Chondrocyte (in vitro differentiated cells): ENCODE measurements at places on chromosomes 12 and 14.

DNA sequence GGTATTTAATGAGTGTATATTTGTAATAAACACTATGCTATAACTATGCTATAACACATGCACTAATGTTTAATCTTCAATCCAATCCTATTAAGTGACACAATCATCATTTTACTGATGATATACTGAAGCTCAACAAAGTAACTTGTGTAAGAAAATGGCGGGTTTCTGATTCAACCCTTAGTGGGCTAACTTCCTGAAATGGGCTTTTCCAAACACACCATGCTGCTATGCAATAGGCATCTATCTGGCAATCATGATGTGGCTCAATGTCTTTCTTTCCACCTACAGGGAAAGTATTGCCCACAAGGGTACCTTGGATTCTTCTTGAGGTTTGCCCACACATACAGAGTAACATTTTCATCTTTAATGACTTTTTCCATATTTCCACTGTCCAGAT is 48.3 kb downstream of the DNAI7 start:
- DNase-seq: no peak

- no peak for DNase-seq
Measured at GRCh38 chr12:54195737-54196347, 7.1 kb upstream of the SMUG1 start.

DNA sequence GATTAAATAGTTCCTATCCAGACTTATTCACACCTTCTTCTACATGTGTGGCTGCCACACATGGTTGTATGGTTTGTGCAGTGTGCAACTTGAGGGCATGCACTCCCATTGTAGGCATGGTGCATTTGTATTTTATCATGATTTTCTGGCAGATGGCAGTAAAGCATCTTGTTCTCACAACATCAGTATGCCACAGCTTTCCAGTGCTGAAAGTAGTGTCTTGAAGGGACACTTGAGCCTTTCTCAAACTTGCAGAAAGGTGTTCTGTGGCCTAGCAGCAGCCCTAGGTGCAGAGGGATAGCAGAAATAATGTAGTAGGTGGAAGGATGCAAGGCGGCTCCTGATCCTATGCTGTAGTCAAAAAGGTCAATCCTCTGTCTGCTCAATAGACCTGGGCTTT is 72.9 kb downstream of the LMNTD1 start:
- no peak for DNase-seq

- DNase-seq: peak; percentile 72
Measured at GRCh38 chr14:77256694-77257093, 14.3 kb downstream of the NGB start.

GRCh38 chr12:51430196-51430895 is 5.7 kb downstream of the SLC4A8 start:
- no peak for DNase-seq

DNA sequence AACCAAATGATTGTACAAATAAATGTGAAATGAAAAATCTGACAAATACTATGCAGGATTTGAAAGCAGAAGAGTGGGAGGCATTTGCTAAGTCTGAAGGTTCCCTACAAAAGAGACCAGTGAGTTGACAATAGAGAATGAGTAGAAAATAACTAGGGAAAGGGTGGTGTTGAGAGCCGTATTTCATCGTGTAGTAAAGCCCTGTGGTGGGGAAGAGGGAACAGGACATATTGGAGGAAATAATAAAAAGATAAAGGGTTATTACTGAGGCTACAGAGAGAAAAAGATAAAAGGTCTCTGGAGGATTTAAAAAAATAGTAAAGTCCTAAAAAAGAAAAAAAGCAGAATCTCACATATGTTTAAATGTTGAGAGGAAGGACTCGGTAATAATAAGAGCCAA is 268.8 kb downstream of the DUSP6 start:
- DNase-seq: no peak

- DNase-seq: no peak
Measured at GRCh38 chr12:109428037-109428629, 49.0 kb downstream of the KCTD10 start.

DNA sequence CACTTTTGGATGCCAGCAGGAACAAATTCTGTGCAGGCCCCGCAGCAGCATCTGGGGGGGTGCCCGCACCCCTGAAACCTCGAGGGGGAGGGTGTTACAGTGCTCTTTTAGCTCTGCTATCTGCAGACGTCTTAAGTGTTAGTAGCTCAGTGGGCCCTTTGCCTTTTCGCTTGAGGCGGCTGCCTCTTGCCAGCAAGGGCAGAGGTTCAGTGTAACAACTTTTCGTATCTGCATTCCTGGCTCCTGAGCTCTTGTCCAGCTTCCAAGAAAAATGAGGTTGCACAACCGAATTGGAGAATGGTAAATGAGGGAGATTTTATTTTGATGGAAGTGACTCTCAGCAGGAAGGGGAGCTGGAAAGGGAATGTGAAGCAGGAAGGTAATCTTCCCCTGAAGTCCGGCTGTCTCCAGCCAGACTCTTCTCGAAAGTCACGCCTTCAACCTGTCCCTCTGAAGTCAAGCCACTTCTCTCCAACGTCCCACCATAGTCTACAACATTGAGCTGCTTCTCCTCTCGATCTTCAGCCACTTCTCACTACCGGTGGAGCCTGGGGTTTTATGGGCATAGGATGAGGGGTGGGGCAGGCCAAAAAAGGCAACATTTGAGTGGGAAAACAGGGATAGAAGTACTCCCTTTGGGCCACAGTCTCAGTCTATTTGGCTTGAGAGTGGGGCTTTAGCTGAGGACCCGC is 17.8 kb downstream of the TAS2R50 start:
- no peak for DNase-seq

DNA sequence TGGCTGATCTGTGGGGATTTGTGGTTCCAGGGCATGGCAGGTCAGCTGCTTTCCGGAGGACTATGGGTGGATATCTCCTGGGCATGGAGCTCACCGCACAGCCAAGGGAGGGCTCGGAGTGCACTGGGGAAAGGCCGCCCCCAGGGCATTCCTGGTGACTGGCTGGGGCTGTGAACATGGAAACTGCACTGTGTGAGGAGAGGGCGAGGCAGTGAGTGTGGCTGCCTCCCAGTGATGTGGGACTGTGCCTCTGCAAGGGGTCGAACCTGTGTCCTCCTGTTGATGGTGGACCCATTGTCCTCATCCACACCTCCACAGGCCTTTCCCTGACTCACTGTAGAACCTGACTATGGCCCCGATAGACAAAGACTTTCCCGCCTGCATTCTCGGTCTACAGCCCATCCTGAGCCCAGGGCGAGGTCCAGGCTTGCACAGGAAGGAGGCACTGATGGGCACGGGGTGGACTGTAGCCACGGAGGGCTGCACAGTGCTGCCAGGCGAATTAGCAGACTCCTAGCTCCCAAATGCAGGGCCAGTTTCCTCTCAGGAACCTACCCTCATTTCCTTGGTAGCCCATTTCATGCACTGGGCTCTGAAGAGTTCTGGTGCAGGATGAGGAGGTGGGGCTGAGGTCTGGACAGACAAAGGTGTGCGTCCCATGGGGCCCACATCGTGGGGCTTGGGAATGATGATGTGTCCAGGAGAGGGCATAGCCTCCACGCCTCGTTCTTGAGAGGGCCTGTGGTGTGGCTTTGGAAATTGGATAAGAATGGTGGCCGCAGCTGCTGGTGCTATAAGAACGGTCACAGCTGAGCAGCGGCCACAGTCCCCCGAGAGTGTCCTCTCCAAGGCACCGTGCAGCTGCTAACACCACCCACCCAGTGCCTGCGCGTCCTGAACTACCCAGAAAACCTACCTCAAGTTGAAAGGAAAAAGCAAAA is 415.1 kb downstream of the TMEM121 start:
- DNase-seq: no peak

DNA sequence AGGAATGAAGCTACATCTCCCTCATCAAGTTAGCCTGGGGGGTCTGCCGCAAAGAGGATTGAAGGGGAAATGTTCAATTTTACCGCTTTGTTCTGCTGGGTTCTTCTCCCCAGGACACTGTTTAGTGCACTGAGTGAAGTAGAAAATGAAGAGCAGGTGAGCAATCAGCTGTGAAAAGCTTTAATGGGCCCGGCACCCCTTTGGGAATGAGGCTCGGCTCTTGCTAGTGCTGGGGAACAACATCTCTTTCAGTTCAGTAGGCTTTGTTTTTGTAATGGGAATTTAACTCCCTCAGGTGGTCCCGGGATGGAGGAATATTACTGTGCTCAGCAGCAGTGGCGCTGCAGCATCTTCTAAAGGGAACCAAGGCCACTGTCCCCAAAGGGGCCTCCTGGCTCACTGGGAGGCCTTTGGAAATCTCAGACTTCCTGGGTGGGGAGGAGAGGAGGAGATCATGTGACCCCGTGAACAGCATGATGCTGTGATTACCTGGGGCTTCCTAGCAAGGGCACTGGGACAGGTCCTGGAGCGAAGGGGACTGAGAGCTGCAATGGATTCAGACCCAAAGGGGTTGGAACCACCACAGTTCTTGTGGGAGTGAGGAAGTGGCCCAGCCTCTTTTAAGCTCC is 85.2 kb upstream of the MAX start:
- no peak for DNase-seq

DNA sequence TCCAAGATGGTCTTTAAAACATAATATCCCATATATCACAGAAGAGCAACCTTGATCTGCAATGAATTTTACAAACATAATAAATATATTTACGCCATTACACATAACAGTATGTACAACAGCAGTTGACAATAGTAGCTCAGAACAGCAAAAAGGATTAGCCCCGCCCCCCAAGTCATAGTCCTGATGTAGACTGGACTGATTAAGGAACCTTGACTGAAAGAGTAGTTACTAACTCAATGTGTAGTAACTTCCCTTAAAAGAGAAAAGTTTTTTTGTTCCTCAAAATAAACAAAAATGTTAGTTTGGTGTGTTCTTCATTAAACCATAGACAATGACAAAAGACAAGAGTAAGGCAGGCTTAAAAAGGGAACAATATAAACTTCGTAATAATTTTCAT is 44.5 kb downstream of the GTF2A1 start:
- no peak for DNase-seq

GRCh38 chr12:58922849-58923248 is 2.5 kb upstream of the LRIG3 start:
- no peak for DNase-seq

- DNase-seq: no peak
Measured at GRCh38 chr12:118912697-118913270, 68.6 kb upstream of the SRRM4 start.
